ENCODE measurements at places on chromosomes 7 and 10. TPM values are rescaled to one million over a fixed set of nuclear protein-coding genes. Genes with fewer than 3 reads are reported as not detected.

UCN3 gene
- not detected for polyA plus RNA-seq

SERPINE1 gene
- polyA plus RNA-seq, result 1.3 TPM

MPP7 gene
- polyA plus RNA-seq, result 11.1 TPM

MYO3A gene
- polyA plus RNA-seq, result 0.95 TPM

WDR86 gene
- 0.28 TPM for polyA plus RNA-seq

NKX2-3 gene
- 1.1 TPM for polyA plus RNA-seq

HTR7 gene
- 0.21 TPM for polyA plus RNA-seq

PARD3 gene
- polyA plus RNA-seq, result 71.3 TPM

CCDC172 gene
- polyA plus RNA-seq, result not detected

LRRD1 gene
- polyA plus RNA-seq, result 0.01 TPM

FZD1 gene
- polyA plus RNA-seq, result 2.7 TPM

PTPN12 gene
- polyA plus RNA-seq, result 37.5 TPM

CALHM3 gene
- polyA plus RNA-seq, result not detected

FAM25G gene
- 6.3 TPM for polyA plus RNA-seq

ADAMTS14 gene
- polyA plus RNA-seq, result 0.59 TPM

PLXNA4 gene
- polyA plus RNA-seq, result 0.44 TPM
